Right hindlimb (tissue), 1 donor: ENCODE measurements at places on chromosomes 4 and X.

DNA sequence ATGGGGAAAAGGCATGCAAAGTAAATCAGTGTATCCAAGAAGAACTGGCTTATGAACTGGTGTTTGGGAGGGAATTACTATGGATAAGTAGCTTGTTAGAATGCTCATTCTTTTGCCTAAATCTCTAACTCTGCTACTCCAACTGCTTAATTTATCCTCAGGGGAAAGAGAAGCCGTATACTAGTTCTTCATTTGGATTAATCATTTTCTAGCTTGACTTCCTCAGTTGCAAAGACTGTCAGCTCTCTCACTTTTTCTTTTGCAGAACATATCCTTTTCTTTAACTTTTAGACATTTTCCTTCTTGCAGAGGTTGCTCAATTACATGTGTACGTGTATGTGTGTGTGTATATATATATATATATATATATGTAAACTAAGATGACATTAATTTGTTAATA lies 21.9 kb downstream of the GPRIN3 start:
- DNase-seq, result no peak

DNA sequence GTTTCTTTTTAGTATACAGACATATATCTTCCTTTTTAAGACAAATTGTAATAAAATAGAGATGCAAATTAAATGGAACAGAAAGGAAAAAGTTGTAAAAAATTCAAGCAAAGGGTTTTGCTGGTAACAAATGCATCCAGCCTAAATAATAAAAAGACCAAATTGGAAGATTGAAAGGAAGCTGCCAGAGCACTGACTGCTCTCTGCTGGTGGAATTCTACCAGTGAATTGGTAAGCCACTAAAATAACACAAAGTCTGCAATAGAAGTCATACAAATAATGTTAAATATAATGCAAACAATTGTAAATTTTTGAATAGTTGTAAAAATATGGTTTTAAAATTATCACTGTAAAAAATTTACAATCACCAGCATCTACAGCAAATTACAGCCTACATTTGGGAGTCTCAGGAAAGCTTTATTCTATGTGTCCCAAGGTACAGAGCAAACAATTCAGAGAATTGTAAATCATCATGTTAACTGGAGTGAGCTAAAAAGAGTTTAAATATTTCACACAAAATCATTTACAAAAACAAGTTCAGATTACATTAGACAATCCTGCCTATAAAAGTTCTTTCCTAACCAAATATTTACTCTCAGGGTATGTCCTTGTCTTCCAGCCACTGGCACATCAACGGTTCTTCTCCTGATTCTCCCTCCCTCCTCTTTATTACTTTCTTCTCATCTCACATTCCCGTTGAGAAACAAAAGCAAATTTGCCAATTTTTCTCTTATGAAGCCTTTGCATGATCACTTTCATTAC lies 1322.5 kb downstream of the PCDH7 start:
- no peak for DNase-seq

- no peak for DNase-seq
Observed at GRCh38 chrX:17616936-17617335, 120.4 kb upstream of the SCML1 start.

DNA sequence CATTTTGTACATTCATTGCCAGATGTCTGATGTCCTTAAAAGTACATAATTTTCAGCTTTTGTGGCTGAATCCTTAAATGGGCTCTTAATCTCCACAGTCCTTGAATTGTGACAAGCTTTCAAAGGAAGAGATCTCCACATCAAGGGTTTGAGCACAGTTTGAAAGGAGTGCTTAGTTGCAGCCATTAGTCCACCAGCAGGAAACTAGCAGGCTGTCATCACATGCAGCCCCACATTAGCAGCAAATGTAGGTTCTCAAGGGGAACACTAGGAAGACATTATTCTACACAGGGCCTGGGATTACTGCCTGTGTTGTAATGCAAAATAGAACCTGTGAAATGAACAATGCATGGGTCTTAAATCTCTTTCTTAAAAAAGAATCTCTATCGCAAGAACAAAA lies 173.2 kb downstream of the CBLL2 start:
- DNase-seq, result no peak

DNA sequence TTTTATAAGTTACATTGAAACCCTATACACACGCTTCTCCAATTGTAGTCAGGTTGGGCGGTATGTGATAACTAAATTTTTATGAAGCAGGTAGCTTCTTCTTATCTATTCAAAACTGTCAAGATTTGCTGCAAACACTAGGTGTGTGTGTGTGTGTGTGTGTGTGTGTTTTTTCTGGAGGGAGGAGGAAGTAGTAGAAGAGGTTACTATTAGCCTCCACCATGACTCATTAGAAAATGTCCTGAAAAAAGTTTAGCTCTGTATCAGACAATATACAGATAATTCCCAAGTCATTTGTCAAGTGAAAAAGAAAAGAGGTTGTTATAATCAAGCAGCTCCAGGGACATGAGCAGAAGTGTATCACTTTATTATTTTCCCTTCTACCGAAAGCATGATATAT lies 33.9 kb downstream of the PCDH7 start:
- DNase-seq, result no peak

DNA sequence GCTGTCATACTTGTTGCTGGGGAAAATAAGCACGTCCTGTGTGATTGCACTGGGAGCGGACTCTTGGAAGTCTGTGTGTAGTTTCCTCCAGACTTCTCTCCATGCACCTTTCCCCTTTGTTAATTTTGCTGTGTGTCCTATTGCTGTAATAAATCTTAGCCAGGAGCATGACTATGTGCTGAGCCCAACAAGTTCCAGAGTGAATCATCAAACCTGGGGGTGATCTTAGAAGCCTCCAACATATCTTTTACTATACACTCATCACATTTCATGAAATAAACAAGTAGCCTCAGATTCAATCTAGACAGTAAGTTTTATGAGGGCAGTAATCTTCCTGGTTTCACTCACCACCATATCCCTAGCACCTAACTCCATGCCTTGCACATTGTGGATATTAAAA lies 43.3 kb upstream of the FGF13 start:
- DNase-seq, result no peak

DNA sequence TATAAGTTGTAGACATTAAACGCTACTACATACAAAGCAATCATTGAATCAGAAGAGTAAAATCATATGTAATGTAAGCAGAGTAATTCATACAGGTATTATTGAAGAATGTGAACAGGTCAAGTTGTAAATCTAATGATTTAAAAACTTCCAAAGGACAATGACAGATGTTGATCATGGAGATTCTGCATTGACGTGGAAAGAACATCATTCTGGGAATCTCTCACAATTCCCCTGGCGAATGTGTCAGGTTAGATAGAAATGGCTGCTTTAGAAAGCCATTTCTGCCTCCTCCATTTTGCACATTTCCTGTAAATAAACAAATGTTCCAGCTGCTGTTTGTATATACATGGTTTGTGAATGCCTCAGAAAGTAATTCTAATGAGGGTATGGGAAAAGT lies 719.4 kb downstream of the ADGRL3 start:
- DNase-seq, result no peak

GRCh38 chr4:133062851-133063250 lies 86.2 kb upstream of the PCDH10 start:
- no peak for DNase-seq

DNA sequence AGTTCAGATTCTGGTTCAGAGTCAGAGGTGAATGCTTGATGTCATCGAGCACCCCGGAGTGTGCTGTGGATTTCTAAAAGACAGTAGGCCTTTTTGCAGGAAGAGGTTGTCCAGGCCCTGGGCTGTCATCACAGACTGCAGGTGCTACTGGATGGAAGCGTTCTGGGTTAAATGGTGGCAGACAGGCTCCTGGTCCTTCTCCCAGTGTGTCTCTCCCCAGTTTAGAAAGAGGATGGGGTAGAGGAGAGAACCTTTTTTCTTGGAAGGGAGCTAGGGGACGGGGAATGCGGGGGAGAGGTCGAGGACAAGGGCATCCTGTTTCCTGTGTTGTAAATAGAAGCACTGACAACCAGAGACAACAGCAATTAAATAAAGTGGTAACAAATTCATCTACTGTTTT lies 102.3 kb upstream of the NUDT6 start:
- DNase-seq, result no peak
